Upper lobe of right lung (tissue), 1 donor: ENCODE measurements at places on chromosomes 5 and 9. TPM values are rescaled to one million over a fixed set of nuclear protein-coding genes. Genes with fewer than 3 reads are reported as not detected.

FLT4 gene
- 38.6 TPM for total RNA-seq

GGTA1 gene
- total RNA-seq: 9.5 TPM

EPB41L4B gene
- 10.1 TPM for total RNA-seq

IFNB1 gene
- not detected for total RNA-seq

UGT3A2 gene
- not detected for total RNA-seq

GRXCR2 gene
- not detected for total RNA-seq

WDR38 gene
- total RNA-seq: not detected

DNA sequence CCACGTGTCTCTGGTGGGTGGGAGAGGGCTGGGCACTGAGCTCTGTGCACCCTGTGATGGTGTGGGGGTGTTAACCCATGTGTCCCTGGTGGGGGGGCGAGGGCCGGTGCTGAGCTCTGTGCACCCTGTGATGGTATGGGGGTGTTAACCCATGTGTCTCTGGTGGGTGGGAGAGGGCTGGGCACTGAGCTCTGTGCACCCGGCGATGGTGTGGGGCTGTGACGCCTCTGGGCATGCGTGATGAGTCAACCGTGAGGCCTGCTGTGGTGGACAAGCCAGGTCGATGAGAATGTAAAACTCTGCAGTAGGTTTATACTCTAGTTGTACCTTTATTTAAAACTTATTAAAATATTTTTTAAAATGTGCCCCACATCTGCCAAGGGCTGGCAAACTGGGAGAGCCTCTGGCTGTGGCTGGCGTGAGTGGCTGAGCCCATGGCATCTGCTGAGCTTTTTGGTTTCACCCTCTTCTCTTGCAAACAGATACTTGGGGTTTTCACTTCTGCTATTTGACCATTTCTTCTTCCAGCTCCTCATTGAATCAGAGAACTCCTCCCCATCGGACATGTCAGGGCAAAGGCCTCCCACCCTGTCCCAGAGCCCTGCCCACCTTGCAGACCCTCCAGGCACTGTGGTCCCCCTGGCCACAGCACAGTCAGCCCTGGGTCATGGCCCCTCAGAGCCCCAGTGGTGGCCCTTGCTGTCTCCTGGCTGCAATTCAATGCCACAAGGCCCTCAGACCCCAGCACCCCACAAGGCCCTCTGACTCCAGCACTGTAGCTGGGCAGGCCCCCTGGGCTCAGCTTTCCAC is 18.5 kb upstream of the EXOC3 start:
- DNase-seq: peak; percentile 66

- no peak for DNase-seq
These were observed 103.9 kb downstream of the LHFPL2 start for GRCh38 chr5:78544561-78545201.
